ENCODE measurements at places on chromosomes 16 and 17. TPM values are rescaled to one million over a fixed set of nuclear protein-coding genes. Genes with fewer than 3 reads are reported as not detected.

The NR1D1 gene
- 9.2 TPM for total RNA-seq

The CACNG5 gene
- not detected for total RNA-seq

The INTS2 gene
- 11.8 TPM for total RNA-seq

The FA2H gene
- not detected for total RNA-seq

The ASGR1 gene
- 1.0 TPM for total RNA-seq

DNA sequence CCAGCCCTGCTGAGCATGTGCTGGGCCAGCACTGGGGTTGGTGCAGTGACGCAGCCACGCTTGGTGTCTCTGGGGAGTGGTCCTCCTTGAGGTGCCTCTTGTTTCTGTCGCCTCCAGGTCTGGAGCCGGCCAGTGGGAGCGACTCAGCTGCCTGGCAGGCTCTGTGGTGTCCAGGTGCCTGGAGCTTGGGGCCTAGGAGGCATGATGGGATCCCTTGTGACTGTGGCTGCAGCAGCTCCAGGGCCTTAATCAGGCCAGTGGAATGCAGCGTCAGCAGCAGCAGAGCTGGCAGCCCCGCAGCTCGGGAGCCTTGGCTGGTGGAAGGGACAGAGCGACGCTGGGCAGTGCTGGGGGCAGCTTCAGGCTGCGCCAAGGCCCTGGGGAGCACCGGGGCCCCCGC, 74.7 kb upstream of the CIBAR2 start:
- no peak for DNase-seq

GRCh38 chr17:58184986-58185761, 7.4 kb upstream of the EPX start:
- DNase-seq, result no peak

- DNase-seq, result no peak
Observed at GRCh38 chr16:85899444-85899843, 482 bp downstream of the IRF8 start.

DNA sequence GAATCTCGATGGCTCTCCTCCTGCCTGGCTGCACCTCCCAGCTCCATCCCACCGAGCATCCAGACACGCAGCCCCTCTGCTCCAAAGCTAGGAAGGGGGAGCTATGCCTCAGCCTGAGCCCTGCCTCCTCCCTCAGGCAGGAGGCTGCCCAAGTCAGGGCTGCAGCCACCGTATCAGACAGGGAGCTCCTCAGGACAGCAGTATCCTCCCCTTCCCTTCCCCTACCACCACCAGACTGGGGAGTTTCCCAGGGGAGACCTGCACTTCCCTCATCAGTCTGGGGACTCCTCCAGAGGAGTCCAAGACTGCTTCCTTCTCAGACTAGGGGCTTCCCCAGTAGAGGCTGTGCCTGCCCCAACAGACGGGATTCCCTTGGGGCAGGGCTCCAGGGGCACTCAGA, 17.5 kb downstream of the TMEM132E start:
- no peak for DNase-seq

DNA sequence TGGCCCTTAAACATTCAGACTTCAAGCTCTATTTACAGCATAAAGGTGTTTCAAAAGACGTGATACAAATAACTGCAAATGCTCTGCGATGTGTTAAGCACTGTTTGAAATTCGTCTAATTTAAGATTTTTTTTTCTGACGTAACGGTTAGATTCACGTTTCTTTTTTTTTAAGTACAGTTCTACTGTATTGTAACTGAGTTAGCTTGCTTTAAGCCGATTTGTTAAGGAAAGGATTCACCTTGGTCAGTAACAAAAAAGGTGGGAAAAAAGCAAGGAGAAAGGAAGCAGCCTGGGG, 681 bp upstream of the MAPT start:
- DNase-seq, result no peak

- DNase-seq, result peak; percentile 86
Observed at GRCh38 chr17:57109393-57110151, 24.5 kb downstream of the AKAP1 start.

DNA sequence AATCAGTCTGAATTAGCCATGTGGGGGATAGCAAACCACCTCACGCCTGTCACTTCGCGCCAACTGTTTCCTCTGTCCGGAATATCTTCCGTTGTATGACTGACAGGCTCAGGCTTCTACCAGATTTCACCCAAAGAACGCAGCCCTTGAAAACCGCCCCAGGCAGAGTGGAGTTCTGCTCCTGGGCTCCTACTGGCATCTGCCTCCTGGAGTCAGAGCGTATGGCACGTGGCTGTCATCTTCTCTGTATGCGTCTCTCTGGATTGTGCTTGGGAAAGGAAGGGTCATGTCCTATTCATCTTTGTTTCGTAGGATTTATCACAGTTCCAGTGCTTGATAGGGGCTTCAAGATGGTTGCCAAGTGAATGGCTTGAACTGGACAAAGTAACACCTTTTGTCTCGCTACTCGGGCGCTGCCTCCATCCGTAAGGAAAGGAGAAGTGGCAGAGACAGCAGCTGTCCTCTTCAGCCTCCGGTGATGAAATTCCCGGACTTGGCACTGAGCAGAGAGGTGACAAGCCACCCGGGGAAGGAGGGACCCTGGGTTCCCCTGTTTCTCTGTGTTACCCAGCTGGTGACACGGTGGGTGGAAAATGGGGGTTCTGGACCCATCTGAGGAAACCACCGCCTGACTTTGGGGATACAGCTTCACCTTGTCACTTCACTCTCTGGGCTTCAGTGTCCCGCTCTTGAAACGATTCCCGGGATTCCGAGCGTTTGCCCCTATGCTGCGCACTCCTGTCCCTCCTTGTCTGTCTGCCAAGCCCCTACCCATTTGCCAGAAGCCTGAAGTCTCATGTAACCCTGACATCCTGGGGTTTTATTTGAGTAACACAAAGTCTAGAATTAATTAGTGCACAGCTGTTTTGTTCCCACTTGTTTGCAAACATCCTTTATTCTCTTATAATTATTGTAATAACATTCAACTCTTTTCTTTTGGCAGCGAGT, 13.9 kb downstream of the KIAA0513 start:
- DNase-seq, result no peak

DNA sequence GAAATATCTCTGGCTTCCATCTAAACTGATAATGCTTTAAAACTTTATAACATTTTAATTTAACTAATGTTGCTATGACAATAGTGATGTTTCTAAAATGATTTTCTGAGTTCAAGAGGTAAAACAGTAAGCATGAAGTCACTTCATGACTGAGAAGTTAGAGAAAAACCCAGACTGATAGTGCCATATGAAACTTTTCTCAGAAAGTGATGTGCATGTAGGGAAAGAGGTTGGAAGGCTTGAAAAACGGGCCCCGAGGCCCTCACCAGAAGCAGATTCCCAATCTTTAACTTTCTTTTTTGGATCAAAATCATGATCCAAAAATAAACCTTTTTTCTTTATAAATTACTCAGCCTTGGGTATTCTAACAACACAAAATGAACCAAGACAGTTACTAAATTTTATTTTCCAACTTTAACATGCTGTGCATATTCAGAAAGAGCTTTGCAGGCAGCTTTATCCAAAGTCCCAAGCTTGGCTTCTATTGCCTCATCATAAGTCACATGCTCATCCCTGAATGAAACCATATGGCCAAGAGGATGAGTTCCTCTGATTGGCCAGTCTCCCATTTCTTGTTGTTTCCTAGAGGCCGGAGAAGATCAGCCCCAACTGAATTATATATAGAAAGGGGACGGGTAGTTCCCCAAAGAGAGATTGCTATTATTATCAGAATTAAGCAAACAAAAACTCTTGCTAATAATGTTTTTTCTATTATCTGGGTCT, 357.6 kb upstream of the SALL1 start:
- no peak for DNase-seq

- no peak for DNase-seq
Observed at GRCh38 chr16:85782451-85782850, 16.9 kb downstream of the EMC8 start.

All from breast epithelium (tissue), 4 donors.